CD8-positive, alpha-beta memory T cell (primary cell): ENCODE measurements at places on chromosomes 13 and 19. TPM values are rescaled to one million over a fixed set of nuclear protein-coding genes. Genes with fewer than 3 reads are reported as not detected.

Gene CASP14
- total RNA-seq: not detected

Gene RNF225
- total RNA-seq: 0.78 TPM

DNA sequence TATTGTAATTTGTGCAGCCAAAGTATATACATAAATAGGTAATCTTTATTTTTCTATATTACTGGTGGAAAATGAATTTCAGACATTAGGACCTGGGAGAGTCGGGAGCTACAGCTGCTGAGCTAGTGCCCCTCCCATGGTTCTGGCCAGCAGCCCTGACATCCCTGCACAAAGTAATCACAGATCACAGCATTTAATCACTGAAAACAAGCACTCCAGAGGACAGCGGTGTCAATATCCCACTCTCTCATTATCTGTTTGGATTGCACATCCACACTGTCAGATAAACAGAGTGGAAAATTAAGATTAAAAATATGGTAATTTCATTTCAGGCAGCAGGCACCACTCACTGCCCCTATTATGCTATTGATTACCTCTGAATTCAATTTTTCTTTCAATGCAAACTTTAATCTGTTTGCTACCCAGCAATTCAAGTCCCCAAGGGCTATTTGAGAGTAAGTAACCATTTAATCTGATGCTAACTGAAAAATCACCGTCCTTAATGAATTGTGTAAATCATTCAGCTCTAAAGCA is 254.1 kb upstream of the SOX21 start:
- no peak for DNase-seq

GRCh38 chr19:42129399-42130253 is 2.6 kb downstream of the POU2F2 start:
- no peak for DNase-seq

- DNase-seq: no peak
Observed at GRCh38 chr19:2511570-2511969, 35.6 kb downstream of the GADD45B start.

DNA sequence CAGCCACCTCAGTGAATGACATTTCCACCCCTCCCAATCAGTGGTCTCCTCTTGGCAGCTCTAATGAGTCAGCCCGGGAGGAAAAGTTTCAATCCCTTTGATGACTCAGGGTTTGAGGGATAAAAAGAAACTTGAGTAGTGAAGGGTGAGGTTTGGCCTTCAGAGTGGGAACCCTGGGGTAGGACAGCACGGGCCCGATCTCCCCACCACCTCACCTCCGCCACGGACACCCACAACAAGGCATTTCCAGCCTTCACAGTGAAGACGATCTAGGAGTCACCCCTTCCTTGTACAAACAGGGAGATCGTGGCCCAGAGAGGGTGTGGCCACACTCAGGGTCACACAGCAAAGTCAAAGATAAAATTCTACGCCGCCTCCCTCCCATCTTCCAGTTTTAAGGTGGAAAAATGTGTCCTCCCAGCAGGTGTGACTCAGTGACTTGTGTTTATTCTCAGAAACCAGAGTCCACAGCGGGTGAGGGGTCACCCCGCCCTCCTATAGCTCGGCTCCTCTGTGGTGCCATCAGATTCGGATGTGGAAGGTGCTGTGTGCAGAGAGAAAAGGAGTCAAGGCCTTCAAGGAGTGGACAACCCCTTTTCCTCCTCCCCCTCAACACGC is 12.3 kb downstream of the CIB3 start:
- no peak for DNase-seq
